ENCODE measurements at places on chromosomes 12 and 14.

DNA sequence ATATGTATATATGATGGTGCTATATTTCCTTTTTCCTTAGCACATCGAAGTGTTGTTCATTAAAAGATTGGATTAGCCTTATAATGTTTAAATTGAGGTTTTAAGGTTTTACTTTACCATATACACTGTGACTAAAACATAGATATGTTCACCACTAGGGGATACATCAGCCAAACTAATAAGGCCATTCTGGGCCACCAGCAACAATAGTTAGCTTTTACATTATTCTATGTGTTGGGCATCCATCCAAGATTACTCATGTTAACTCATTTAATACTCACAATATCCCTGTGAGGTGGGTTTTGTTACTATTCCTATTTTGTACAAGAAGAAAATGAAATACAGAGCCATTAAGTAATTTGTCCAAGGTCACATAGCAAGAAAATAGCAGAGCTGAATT, 202.6 kb upstream of the AVPR1A start:
- DNase-seq: no peak

DNA sequence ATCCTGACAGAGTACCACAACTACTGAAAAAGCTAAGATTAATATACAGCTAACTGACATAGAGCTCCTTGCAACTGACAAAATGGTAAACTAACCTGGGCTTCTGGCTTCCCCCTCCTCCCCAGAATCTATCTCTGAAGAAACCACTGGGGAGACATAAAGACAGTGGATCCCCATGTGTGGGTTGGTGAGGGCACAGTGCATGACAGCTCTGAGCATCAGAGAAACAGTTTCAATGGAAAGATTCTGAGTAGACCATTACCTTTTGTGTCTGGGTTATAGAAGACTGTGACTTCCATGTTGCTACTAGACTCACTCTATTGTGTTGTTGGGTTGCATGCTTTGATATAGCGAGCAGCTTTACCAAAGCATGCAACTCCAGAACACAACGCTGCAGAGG, 247.4 kb downstream of the EFCAB11 start:
- DNase-seq: no peak

- no peak for DNase-seq
Observed at GRCh38 chr14:21142357-21142756, 13.5 kb downstream of the OR5AU1 start.

DNA sequence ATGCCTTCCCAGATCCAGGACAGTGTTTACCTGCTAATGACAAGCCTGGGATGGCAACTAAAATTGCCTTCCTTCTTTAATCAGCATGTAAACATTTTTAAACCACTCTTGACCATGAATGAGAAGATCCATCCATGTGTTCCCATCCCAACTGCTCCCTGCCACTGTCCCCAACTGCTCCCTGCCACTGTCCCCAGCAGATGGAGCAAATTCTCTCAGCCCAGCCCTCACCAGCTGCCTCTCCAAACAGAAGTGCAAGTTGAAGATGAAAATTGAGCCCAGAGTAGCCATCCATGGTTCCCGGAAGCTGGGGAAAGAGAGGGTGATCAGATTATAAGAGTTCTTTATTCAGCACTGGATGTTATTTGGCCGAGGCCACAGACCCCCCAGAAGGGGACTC, 133.1 kb downstream of the SLC15A4 start:
- DNase-seq: no peak

- no peak for DNase-seq
Observed at GRCh38 chr14:90301668-90302090, 30.1 kb downstream of the NRDE2 start.

GRCh38 chr12:1882405-1882804, 36.0 kb downstream of the CACNA2D4 start:
- DNase-seq: no peak

DNA sequence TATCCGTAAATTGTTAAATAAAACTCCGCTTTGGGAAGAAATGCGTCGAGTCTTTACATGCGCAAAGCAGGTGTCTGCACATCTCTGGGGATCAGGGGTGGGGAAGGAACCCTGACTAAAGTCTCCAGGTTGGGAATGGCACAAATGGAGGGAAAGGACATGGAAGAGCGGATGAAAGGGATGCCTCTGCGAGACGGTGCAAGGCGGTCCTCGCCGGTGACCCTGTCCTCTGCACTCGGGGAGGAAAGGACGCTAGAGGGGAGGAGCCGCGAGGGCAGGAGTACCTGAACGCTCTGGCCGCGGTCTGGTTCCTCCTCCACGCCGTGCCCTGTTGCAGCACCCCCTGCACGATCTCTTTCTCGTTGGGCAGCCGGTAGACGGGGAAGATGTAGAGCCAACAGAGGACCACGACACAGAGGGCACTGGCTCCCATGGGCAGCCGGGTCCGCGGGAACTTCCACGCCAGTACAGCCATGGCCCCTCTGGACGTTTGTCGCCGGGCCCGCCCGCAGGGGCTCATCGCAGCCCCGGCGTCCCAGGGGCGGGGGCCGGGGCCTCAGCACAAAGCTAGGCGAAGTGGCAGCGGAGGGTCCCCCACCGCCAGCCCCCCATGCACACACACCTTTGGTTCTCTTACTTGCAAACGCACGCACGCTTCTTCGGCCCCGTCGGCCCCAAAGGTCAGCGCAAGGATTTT, 646 bp downstream of the ST8SIA1 start:
- DNase-seq: no peak

All from activated T-cell treated with anti-CD3 and anti-CD28 coated beads for 4 hours (primary cell).